Stimulated activated CD8-positive, alpha-beta memory T cell treated with anti-CD3 and anti-CD28 coated beads, Interleukin-7, amount 100 ng/mL, for 24 hours (primary cell): ENCODE measurements at places on chromosomes 4 and X.

DNA sequence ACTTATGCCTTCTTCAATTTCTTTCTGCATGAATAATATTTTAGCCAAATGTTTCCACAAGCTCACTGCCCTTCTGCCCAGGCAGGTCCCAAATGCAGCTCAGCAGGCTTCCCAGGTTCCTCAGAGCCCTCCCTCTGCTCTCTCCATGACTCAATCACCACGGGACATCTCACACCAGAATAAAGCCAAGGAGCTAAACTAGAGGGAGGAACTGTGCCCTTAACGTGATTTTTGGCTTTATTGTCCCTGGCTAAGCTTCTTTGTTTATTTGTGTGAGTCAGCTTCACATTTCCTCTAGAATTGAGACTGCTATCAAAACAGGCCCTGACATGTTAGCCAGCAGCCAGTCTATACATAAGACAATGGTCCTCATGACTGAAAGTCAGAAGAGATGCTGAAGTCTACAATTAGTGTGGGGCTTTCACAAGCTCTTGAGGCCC lies 186.4 kb upstream of the GALNT7 start:
- DNase-seq: no peak

DNA sequence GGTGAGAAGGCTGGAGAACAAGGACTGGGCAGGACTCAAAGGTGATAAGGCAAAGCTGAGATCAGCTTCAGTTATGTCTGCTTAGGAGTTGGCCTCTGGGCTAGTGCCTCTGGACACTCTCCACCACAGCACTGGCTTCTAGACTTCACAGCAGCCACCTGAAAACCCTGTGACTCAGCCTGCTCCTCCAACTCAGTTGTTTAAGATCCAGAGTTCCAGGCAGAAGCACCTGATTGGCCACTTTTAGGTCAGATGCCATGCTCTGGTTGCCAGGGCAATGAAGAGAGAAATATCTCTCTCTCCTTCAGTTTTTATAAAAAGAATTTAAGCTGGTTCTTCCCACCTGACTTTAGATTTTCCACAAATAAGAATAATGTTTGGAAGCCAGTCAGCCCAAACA lies 47.9 kb upstream of the BLTP1 start:
- DNase-seq: no peak

DNA sequence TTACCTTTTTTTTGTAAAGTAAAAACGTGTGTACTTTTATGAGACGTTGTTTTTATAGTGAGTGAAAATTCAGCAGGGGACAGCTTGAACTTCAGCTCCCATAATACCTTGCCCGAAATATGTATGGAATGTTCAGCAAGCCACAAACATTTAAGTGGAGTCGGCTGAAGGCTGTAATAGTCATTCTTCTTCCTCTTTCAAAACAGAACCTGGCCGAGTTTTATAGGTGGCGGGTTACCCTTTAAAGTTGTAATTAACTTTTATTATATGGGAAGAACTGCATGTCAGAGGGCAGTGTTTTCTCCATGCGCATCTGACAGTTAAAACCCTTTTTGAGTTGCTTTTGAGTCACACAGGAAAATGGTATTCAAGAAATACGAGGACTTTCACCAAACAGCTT lies 50.7 kb downstream of the CLDN34 start:
- no peak for DNase-seq

GRCh38 chrX:129823522-129823921 lies 20.2 kb downstream of the ZDHHC9 start:
- no peak for DNase-seq

- no peak for DNase-seq
Measured at GRCh38 chrX:46209768-46210167, 335.5 kb downstream of the ZNF674 start.

DNA sequence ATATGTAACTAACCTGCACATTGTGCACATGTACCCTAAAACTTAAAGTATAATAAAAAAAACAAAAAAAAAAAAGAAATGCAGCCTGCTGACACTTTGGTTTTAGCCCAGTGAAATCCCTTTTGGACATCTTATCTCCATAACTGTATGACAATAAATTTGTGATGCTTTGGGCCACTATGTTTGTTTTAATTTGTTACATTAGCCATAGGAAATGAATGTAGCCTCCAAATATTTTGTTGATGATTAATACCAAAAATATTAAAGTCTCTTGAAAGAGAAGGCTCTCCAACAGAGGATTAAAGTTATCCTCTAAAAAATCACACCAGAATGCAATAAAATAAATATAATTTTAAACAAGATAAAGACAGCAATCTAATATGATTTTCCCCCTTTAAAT lies 852.7 kb upstream of the SLIT2 start:
- no peak for DNase-seq

DNA sequence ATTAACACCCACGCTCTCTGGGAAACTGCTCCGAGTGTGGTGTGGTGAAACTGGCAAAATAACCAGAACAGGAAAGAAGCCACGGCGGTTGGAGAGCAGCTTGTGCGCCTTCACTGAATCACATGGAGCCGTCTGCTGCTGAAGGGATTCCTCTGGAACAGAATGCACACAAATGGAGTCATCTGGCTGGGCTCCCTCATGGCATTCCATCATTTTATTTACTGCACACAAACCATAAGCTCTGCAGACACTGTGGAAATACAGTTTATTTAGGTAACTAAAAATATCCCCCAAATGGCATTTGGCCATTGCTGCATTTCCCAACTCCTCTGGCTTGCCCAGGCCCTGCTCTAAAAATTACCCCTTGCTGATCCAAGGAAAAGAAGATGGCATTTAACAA lies 187.0 kb upstream of the S100G start:
- no peak for DNase-seq

DNA sequence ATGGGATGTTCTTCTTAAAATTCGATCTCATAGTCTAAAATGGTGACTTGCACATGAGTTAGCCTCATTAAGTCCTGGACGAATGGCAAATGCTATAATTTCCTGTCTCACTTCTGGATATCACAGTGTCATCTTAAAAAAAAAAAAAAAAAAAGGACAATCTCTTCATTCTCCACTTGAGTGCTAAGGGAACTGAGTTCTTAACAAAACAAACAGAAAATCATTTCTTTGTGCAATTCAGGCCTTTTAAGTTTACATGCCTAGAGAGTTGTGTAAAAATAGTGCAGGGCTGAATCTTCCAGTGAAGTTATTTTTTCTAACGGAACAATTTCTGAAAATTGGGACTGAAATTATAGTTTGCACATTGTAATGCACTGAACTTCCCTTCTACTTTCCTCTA lies 122.8 kb upstream of the FAT1 start:
- no peak for DNase-seq

DNA sequence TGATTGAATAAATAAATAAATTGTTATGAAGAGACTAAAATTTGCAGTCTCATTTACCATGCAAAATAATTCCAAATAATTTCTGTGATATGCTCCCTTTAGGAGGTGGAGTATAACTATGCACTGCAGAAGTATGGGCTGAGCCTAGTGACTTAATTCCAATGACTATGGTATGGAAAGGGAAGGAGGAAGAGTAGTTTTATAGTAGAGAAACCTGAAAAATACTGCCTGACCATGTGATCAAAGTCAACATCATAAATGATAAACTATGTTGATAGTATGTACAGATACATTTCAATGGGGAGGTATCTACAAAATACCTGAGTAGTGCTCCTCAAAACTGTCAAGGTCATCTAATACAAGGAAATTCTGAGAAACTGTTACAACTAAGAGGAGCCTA lies 14.6 kb downstream of the CXCL8 start:
- DNase-seq: no peak

- no peak for DNase-seq
Measured at GRCh38 chrX:51484616-51485015, 11.8 kb downstream of the NUDT11 start.

GRCh38 chr4:70714079-70714887 lies 7.5 kb upstream of the RUFY3 start:
- DNase-seq: no peak

GRCh38 chrX:132843363-132843762 lies 115.1 kb downstream of the HS6ST2 start:
- DNase-seq: no peak

DNA sequence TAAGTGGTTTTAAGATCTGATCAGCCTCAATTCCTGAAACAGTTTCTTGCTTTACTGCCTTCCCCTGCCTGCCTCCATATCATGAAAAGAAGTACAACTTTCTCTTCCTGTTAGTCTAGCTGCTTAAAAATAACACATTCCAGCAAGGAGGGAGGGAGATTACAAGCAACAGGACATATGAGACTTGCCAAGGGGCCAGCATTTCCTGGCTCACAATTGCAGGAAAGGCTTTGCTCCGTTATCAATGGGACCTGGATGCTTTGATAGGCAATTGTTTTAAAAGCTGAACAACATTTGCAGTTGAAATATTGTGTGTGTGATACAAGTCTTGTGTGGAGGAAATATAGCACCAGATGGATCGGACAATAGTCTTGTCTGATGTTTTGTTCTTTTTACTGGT lies 425.0 kb downstream of the FAT4 start:
- DNase-seq: no peak

DNA sequence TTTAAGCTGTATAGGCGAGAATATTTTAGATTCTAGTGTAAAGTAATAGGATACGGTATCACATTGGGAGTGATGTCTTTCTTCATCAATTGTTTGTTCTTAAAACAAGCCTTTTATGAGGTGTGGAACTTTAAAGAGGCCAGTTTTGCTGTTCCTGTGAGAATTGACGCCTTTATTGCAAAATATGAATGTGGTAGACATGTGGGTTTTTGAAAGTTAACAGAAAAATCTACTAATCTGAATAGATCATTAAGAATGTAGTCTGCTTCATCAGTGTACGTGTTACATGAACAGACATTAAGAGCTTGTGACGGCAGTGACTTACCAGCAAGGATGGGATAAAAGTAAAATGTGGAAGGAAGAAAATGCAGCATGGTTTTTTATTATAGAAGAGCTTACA lies 63.8 kb downstream of the STOX2 start:
- no peak for DNase-seq
